ENCODE measurements at places on chromosomes 5 and 9.

DNA sequence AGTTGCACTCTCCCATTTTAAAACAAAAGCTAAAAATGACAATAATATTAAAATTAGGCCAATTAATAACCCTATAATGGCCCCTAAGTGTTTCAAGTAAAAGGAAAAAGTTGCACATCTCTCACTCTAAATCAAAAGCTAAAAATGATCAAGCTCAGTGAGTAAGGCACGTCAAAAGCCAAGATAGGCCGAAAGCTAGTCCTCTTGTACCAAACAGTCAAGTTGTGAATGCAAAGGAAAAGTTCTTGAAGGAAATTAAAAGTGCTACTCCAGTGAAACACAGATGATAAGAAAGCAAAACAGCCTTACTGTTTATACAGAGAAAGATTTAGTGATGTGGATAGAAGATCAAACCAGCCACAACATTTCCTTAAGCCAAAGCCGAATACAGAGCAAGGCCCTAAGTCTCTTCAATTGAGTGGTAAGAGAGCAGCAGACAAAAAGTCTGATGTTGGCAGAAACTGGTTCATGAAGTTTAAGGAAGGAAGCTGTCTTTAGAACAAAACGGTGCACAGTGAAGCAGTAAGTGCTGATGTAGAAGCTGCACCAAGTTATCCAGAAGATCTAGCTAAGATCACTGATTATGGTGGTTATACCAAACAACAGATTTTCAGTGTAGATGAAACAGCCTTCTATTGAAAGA is 144.1 kb upstream of the ACOT12 start:
- DNase-seq = no peak

DNA sequence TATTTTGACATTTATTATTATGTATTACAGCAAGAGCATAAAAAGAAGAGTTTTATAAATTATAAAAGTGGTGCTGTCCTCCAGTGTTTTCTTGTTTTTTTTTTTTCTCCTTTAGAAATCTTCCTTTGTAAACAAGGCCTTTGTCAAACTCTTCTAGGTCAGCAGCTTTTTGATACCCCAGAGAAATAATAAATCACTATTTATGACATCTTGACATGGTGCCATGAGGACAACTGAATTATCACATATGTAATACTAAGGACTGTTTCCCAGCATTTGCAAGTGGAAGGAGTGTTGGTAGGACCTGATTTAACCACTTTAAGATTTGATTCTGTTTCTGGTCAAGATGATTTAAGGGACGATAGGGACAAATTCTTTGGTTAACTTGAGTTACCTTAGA is 4.6 kb downstream of the SMARCA2 start:
- no peak for DNase-seq

DNA sequence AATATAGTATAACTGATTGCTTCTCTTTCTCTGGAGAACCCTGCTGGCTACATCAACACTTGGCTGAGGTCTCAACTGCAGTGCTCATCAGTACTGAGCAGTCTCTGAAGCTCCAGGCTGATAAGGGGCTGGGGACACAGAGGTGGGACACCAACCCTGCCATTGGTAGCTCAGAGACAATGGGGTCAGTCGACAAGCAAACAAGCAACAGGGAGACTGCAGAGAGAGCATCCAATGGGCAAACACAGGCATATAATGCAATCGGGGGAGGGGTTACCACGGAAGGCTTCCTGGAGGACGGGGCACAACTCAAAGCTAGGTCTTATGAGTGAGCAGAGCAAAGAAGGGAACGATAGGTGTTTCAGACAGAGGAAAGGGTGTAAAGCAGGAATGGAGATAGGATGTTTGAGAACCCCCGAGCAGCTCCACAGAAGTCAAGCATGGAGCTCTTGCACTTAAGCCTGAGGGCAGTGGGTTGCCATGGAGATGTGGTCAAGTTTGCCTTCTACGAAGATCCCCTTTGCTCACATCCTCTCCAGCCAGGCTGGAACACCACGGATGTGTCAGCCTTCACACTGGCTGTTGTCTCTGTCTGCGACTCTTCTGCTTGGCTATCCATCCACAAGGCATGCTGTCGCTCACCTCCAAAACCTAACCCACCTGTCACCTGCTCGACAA is 21.5 kb upstream of the AKNA start:
- DNase-seq = no peak

DNA sequence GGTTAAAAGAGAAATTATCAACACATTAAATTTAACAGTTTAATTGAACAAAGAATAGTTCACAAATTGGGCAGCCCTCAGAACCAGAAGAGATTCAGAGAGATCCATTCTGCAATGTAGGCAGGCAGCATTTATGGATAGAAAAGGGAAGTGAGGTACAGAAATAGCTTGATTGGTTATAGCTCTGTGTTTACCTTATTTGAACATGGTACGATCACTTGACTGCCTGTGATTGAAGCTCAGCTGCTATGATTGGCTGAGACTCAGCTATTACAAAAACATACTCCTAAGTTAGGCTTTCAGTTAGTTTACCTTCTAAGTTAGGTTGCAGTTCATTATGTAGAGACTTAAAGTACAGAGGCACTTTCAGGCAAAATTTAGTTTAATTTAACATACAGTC is 7.3 kb downstream of the CNTRL start:
- DNase-seq = no peak

DNA sequence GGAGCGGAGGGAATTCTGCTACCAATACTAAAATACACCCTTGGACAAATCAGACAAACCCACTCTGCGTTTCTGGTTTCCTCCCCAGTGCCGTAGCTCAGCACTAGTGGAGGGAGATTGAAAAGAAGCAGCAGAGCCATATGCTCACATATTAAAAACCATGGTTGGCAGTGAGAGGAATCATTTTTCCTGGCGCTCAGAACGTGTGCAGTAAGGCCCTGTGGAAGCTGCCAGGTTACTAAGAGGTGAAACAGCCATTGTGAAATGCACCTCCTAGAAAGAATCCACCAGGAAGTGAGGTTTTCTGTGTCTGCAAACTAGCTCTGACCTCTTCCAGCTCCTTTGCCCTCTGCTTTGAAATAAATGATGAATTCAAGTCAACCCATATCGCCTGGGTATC is 177.2 kb downstream of the ERCC6L2 start:
- no peak for DNase-seq

Data from fibroblast of skin of abdomen (primary cell).